Dermis microvascular lymphatic vessel endothelial cell (primary cell): ENCODE measurements at places on chromosomes 2 and 18.

- DNase-seq: no peak
These were observed 51.7 kb upstream of the MYL1 start for GRCh38 chr2:210366675-210367080.

DNA sequence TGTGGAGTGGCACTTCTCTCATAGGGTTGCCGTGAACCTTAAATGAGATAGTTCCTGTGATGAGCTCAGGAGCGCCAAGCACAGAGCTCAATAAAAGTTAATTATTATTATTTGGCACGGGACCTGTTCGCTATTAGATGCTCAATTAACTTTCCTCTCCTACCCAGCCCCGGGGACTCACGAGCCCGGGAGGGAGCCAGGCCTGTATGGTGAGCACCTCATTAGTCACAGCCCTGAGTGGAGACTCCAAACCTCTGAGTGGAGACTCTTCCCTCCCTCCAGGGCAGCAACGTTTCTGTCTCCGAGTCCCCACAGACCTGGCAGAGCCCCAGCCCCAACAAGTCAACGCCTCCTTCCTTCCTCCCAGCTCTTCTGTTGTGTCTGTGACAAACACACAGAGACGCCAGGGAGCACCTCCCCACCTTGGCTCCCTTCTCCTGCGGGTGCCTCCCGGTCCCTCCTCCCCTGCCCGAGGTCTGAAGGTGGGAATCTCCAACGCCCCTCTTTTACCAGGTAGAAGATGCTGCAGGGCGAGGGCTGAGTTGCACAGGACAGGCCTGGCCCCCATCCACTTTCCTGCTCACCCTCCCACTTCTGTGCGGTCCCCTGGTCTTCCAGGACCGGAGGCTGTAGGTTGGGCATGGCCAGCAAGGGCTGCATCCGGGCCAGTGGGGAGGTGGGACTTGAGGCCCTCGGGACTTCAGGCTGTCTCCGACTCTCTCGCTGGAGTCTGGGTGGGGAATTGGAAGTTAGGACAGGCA lies 52.7 kb upstream of the ODC1 start:
- peak; percentile 13 for DNase-seq

DNA sequence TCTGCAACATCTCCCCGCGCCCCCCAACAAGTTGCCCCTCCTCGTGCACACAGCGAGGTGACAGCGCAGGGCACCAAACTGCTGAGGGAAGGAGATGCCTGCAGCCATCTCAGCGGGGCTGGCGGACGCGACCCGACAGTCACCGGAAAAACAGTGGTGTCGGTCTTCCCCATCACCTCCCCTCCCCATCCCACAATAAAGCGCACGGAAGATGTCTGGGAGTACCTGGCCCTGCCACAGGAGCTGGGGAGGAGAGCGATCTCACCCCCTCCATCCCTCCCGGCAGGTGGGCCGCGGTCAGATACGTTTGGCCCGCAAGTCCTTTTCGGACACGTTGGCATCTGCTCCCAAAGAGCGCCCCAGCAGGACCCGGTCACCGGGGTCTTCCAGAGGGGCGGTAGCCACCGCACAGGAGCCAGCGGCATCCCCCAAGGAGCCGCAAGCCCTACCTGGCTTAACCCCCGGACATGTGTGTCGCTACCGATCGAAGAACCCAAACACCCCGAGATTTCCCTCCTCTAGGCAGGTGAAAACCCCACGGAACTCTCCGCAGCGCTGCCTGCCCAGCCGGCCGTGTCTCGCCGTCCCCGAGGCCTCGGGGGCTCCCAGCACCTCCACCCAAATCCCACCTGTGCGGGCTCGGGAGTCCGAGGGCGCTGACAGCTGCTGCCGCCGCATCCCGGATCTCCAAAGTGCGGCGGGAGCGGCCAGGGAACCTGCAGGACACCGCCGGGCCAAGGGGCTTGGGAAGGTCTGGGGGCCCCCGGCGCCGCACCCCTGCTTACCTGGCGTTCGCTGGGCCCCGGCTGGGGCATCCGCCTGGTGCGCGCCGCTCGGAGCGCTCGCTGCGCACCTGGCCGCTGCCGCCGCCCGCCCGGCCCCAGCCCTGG lies 657 bp downstream of the ATP8B1 start:
- no peak for DNase-seq

- no peak for DNase-seq
These were observed 1218.8 kb upstream of the LRRTM1 start for GRCh38 chr2:81523344-81523743.

- DNase-seq: no peak
These were observed 103.5 kb upstream of the CTDP1 start for GRCh38 chr18:79575891-79576685.

DNA sequence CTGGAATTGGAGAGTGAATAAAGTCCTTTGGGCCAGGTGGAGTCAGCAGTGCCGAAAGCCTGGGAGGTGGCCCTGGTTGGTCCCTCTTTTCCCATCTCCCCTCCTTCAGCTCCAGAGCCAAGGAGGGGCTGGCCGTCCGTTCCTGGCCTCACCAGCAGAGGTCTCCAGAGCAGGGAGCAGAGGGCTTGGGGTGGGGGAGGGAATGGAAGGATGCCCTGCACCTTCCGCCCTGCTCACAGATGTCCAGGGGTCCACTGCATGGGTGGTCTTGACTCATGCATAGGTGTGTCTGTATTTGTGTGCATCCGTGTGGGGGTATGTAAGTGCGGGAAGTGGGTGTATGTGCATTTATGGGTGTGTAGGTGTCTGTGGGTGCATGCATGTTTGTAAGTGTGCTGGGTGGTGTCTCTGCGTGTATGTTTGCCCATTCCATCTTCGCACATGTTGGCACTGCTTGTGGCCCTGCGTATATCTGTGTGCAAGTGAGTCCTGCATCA lies 201.8 kb downstream of the ZFP36L2 start:
- peak; percentile 67 for DNase-seq

DNA sequence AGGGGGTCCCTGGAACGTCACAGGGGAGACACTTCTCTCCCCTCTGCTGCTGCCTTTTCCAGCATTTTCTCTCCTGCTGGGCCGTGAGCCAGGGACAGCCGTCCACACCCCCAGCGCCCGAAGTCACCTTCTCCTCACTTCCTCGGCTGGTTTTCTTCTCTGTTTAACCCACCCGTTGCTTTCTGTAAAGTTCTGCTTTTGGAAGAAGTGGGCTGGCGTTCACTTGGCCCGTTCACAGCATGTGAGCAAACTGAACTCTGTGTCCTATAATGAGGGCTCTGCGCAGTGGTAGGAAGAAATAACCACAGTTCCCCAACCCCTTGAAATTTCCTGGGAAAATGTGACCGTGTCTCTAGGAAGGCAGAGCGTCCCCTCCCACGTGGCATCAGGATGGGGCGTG lies 187.0 kb upstream of the HDAC4 start:
- DNase-seq: no peak

- DNase-seq: no peak
These were observed 667.2 kb downstream of the ZEB2 start for GRCh38 chr2:143852759-143853158.

GRCh38 chr2:28423856-28424605 lies 31.4 kb downstream of the FOSL2 start:
- DNase-seq: peak; percentile 31

DNA sequence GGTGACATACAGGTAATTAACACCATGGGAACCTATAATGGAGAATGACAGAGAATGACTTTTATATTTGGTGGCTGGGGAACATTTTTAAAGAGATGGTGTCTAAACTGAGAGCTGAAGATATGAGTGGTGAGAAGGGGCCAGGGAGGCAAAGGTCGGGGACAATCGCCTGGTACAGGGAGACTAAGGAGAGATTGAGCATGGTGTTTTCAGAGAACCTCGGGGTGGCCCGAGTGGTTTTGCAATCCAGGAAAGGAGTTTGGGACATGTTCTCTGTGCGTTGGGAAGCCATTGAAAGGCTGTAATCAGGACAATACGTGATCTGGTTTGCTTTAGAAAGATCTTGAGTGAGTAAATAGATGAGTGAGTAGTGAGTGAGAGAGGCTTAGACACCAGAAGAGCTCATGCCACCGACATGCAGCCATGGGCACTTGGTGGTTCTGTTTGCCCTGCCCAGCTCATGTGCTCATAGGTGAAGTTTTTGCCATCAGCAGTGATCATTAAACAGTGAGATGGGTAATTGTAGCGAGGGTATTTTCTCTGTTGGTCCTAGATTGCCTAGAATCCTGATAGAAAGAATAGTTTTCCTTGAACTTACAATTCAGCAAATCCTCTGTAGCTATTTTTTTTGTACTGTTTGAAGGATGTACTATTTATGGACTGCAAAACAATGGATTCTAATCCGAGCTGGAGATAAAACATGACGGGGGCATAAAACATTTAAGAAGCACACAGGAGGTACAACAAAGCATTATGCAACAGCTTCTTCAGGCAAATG lies 114.7 kb downstream of the SH3RF3 start:
- no peak for DNase-seq

DNA sequence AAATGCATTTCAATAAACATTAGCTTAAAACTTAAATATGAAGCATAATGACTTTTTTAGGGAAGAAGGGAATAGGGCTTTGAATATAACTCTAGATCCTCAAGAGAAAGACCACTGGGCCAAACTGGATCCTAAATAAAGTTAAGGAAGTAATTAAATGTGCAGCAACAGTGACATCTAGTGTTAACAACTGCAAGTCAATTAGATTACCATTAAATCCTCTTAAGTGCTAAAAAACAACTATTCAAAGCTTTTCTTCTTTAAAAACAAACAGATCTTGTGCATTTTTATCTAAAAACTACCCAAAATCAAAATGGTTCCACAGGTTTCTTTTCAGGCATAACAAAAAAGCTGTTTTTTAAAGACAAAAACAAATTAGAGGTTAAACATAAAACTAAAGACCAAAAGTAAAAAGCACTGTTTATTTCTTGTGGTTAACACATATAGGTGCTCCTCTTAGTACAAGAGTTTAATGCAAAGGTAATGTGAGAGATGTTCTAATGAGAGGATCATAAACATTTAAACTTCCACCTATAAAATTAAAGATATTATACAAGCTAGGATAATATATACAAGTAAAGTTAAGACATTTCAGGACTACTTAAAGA lies 111.4 kb downstream of the THADA start:
- peak; percentile 84 for DNase-seq

- DNase-seq: no peak
These were observed 102.5 kb upstream of the LDAH start for GRCh38 chr2:20925265-20925889.

DNA sequence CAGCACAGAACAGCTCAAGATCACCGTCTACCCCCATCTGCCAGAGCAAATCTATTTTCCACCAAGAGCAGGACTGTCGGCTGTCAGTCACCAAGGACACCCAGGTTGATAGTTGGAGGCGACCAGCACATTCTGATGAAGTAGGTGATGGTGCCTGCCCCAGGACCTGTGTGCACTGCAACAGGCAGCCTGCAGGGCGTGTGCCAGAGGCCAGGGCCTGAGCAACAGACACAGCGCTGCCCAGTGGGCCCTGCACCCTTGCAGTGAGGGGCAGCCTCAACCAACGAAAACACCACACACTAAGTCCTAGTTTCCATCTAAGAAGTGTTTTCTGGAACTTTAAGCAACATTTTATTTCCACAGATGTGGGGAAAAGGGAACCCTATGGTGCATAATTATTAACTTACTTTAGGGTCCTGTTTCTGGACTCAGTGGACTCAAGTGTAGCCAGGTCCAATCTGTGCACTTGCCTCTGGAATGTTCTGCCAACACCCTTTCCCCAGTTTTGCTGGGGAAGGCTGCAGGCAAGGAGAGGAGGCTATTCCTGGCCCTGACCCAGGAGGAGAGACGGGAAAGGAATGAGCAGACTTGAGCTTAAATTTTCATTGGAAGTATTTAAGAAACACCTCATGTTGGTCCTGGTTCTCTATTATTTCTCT lies 61.5 kb downstream of the ADNP2 start:
- no peak for DNase-seq

DNA sequence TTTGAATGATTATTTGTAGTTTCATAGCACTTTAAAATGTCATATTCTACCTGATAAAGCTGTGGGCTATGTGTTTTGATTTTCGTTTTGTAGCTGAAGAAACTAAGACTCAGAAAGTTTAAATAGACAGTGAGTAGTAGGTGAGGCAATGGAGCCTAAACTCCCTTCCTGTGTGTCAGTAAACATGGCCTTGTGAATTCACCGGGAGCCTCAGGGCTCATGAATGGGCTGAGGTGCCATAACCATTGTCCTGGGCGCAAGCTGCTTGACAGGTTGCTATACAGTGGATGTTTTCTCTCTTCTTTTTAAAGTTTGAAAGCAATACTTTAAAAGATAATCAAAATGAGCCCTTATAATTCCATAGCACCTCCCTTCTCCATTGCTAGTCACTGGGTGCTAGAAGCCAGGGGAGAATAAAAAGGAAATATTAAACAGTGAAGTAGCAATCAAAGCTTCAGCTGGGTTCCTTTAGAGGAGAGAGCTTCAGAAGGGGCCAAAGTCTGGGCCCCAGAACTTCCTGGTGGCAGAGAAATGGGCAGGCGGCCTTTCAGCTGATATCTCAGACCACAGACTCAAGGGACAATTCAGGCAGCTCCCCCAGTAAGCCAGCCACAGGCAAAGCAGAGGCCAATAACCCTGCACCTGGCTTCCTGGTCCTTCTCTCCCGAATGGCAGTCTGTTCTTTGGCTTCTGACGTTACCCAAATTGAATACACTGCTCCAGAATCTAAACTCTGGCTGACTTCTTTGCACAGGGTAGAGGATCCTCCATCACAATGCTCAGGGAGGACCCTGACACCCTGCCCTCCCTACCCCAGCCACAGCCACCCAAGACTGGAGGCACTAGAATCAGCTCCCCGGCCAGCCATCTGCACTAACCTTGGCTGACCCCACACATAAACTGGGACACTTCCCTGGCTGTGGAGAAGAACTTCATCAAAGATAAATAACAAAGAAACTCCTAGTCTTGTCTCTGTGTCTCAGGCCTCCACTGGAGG lies 51.8 kb upstream of the NPAS2 start:
- DNase-seq: no peak

- no peak for DNase-seq
These were observed 86.2 kb downstream of the RRM2 start for GRCh38 chr2:10208736-10209135.

DNA sequence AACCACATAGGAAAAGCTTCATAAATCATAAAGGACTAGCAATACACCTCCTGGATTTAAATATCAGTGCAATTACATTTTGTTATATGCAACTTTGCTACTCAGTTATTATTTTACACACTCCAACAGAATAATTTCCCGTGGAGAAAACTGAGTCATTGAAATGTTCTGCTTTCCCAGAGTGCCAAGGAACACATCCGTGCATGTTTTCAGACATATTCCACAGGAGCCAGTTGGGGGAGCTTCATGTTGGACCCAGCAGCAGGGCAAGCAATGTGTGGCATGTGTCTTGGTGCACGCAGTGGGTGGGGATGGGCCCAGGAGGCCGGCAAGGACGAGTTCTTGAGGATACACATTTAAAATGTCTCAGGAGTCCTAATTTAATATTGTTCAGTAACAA lies 14.4 kb upstream of the SMIM21 start:
- DNase-seq: no peak

DNA sequence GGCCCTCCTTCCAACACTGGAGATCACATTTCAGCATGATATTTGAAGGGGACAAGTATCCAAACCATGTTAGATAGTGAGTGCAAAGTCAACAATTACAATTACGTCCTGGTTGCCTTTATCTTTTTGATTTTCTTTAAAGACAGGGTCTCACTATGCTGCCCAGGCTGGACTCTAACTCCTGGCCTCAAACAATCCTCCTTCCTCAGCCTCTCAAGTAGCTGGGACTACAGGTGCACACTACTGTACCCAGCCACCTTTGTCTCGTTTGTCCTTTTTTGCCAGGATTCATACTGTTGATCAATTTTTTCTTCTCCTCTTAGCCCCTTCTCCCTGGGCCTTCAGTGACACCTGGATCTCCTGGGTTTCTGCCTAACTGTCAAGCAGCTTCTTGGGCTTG lies 240.5 kb upstream of the FANCL start:
- DNase-seq: no peak
